Occipital lobe (tissue), 3 donors: ENCODE measurements at places on chromosomes 7 and 10. TPM values are rescaled to one million over a fixed set of nuclear protein-coding genes. Genes with fewer than 3 reads are reported as not detected.

EPO gene
- not detected for total RNA-seq

GLI3 gene
- total RNA-seq: 4.1 TPM

CYP26C1 gene
- total RNA-seq: 0.16 TPM

UPK3B gene
- total RNA-seq: not detected

PCLO gene
- 48.5 TPM for total RNA-seq

MARVELD1 gene
- total RNA-seq: 3.4 TPM

POR gene
- total RNA-seq: 59.0 TPM

SNX10 gene
- total RNA-seq: 61.5 TPM

EIF3A gene
- 81.6 TPM for total RNA-seq

SLC26A3 gene
- not detected for total RNA-seq

PIP gene
- not detected for total RNA-seq

CPA1 gene
- not detected for total RNA-seq

SYT15B gene
- total RNA-seq: not detected

ABCB1 gene
- total RNA-seq: 14.7 TPM

LRRC4 gene
- 18.4 TPM for total RNA-seq

PPP1R17 gene
- 2.7 TPM for total RNA-seq

DPYSL4 gene
- total RNA-seq: 40.6 TPM

NUTM2B gene
- total RNA-seq: 2.3 TPM

LDB3 gene
- total RNA-seq: 0.16 TPM

CLCN1 gene
- under 0.01 TPM for total RNA-seq

AP4M1 gene
- 27.1 TPM for total RNA-seq

PNLIPRP3 gene
- total RNA-seq: not detected

HYAL4 gene
- not detected for total RNA-seq

GIMAP6 gene
- total RNA-seq: 5.5 TPM

CUBN gene
- 2.3 TPM for total RNA-seq

PRSS58 gene
- total RNA-seq: not detected

SHH gene
- 0.62 TPM for total RNA-seq

LIPN gene
- not detected for total RNA-seq

CYP2C18 gene
- not detected for total RNA-seq

NCAPG2 gene
- 14.3 TPM for total RNA-seq

AKR1D1 gene
- total RNA-seq: not detected

NKX1-2 gene
- 0.47 TPM for total RNA-seq

PTPRN2 gene
- 62.2 TPM for total RNA-seq

TACR2 gene
- total RNA-seq: 0.47 TPM

ZNF777 gene
- 4.1 TPM for total RNA-seq

MGAM2 gene
- total RNA-seq: not detected

ANKRD61 gene
- 0.31 TPM for total RNA-seq

MINDY4 gene
- 5.3 TPM for total RNA-seq

MMD2 gene
- 0.94 TPM for total RNA-seq

GALNT11 gene
- 57.7 TPM for total RNA-seq

NAT16 gene
- 1.2 TPM for total RNA-seq

FAM241B gene
- 10.1 TPM for total RNA-seq

AGBL3 gene
- total RNA-seq: 6.7 TPM

OLAH gene
- total RNA-seq: 0.31 TPM

C7orf33 gene
- not detected for total RNA-seq

ZNF503 gene
- total RNA-seq: 1.1 TPM

FOXP2 gene
- 29.9 TPM for total RNA-seq

TYW1B gene
- total RNA-seq: 1.9 TPM

SFRP5 gene
- total RNA-seq: 0.62 TPM

MRLN gene
- not detected for total RNA-seq

PTTG1IP2 gene
- total RNA-seq: not detected

CHRM2 gene
- 9.4 TPM for total RNA-seq
